Activated CD8-positive, alpha-beta memory T cell treated with anti-CD3 and anti-CD28 coated beads for 48 hours (primary cell): ENCODE measurements at places on chromosomes 12 and 14.
A peak's percentile ranks its signal among the peaks of the same experiment; 100 is the strongest.

GRCh38 chr14:89164168-89165073, 252.6 kb downstream of the FOXN3 start:
- DNase-seq = no peak

- no peak for DNase-seq
These were observed 3.6 kb upstream of the KRT72 start for GRCh38 chr12:52604859-52605258.

- peak; percentile 40 for DNase-seq
These were observed 4.1 kb upstream of the IGF1 start for GRCh38 chr12:102484428-102484958.

DNA sequence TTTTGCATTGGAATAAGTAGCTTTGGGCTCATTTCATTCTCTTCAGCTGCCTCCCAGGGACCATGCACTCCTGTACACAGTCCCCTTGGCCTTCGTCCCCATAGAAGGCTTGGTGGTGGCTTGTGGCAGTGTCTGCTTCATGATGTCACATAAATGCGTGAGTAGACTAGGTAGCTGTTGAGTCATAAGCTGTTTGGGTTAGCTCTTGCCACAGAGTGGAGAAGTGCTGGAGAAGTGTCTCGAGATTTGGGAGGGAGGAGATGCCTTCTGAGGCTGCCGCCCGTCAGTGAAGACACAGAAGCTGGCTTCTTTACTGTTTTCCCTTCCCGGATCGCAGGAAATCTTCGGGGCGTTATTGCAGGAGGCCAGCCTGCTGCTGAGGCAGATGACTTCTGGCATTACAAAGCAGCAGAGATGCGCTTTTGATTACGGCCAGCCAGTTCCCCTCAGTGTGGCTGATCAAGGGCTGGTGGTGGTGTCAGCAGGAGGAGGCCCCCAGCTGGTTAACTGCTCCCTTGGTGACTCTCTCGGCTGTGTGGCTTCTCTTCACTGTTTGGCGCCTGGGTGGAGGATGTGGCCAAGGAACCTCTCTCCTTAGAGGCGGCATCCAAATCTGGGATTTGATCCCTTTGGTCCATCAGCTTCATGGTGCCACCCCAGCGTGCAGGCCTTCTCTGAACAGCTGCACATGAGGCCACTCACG, 67.6 kb downstream of the AACS start:
- DNase-seq = no peak

DNA sequence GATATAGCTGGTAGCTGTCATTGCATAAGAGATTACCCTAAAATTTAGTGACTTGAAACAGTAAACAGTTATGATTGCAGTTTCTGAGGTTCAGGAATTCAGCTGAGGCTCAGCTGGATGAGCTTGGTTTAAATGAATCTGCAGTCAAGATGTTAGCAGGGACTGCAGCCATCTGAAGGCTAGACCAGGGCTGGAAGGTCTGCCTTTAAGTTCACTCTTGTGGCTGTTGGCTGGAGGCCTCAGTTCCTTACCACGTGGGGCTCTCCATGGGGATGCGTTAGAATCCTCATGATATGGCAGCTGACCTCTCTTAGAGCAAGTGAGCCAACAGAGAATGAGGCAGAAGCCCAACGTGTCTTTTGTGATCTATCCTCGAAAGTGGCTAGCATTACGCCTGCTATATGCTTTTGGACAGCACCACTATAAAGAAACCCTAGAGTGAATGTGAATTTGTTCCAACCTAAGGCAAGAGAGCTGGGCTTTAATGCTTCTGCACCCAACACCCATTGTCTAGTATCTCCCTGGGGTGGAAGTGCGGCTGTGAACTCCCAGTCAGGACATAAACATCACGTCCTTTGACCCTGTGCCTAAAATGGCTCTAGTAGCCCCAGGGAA, 26.0 kb downstream of the HSPB8 start:
- DNase-seq = no peak

- no peak for DNase-seq
These were observed 1036.6 kb downstream of the TRHDE start for GRCh38 chr12:73308747-73309146.

DNA sequence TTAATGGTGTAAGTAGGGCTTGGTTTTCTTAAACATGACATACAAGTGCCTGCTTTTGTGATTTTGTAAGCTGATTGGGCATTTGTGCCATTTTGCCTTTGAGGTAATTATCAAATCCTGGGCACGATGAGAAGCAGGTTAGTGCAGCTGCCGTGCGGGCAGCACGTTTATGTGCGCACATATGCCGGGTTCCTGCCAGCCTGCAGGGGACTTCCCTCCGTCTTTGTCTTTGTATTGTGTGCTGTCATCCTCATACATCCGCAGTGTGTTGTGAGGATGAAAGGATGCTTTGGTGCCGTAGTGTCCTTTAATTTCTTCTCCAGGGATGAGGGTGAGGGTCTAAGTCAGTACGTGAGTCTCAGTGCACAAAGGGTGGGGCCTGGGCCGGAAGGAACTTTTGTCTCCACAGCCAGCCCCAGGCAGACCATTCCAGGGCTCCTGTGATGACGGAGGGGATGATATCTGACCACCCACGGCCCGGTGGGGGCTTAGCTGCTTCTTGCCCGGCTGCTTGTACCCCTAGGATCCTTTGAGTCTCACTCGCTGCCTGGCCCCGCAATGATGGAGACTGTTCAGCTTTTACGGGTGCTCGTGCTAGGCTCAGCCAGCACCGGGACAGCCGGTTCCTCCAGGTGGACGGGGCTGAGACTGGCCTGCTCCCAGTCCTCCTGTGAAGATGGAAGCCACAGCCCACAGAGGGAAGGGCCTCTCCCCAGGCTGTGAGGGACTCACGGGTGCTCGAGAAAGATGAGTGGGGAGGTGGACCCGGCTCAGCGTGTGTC, 54.6 kb downstream of the ADGRD1 start:
- no peak for DNase-seq

DNA sequence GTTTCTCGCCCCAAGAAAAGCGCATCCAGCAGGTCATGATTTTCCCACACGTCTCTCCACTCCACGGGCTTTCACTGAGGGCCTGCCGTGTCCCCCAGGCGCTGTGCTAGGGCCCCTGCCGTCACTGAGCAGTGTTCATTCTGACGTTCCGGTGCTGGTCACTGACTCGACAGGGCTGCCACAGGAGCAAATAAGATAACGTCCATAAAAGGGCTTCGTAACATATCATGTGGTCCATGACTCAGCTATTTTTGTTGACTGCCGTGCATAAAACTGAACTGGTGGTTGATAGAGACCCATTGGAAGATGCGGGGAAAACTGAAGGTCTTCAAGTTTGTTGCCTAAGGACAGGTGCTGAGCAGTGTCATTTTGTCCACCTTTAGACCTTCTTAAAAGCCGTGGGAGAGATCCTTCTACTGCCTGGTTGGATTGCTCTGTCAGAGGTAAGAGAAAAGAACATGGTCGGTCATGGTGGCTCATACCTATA, 46.3 kb downstream of the ADGRD1 start:
- no peak for DNase-seq

GRCh38 chr14:56844406-56845002, 34.2 kb upstream of the OTX2 start:
- DNase-seq = no peak

- DNase-seq = no peak
These were observed 83.5 kb upstream of the COCH start for GRCh38 chr14:30790827-30791226.

DNA sequence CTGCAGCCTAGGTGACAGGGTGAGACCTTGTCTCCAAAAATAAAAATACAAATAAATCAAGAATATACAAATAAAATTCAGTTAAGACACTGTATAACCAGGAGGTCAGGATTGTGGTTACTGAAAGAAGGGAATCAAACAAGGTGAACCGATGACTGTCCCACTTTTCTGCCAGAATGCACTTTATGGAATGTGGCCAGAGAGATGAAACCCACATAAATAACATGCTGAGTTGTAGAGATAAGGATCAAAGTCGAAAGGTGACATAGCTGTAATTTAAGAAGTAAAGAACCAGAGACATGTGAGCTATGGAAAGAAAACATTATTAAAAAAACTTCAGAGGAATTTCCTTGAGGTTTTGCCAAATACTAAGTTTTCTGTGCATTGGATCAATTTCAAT, 1098.2 kb upstream of the USP15 start:
- no peak for DNase-seq

GRCh38 chr12:93536766-93537488, 35.5 kb upstream of the SOCS2 start:
- no peak for DNase-seq

GRCh38 chr12:9796971-9797370, 30.3 kb upstream of the KLRF1 start:
- DNase-seq = no peak

GRCh38 chr14:44896275-44897040, 65.3 kb downstream of the KLHL28 start:
- DNase-seq = no peak

DNA sequence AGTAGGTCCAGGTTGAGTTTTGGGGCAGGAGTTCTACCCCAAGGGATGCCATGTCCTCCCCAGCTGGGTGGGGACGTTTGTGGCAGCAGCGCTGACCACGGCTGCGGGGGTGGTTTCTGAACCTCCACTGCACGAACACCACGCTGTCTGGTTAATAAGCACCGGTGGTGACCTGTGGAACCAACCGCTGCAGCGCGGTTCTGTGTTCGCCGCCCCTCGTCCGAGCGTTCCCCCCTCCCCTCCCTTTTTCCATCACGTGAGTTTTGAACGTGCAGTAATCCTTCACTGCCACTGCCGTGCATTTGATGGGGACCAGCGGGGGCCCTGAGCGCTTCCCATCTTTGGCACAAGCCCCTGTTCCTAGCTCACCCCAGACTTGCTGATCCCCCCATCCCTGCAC, 6.4 kb upstream of the ADSS1 start:
- no peak for DNase-seq

GRCh38 chr12:31737763-31738162, 8.9 kb upstream of the AMN1 start:
- DNase-seq = no peak

DNA sequence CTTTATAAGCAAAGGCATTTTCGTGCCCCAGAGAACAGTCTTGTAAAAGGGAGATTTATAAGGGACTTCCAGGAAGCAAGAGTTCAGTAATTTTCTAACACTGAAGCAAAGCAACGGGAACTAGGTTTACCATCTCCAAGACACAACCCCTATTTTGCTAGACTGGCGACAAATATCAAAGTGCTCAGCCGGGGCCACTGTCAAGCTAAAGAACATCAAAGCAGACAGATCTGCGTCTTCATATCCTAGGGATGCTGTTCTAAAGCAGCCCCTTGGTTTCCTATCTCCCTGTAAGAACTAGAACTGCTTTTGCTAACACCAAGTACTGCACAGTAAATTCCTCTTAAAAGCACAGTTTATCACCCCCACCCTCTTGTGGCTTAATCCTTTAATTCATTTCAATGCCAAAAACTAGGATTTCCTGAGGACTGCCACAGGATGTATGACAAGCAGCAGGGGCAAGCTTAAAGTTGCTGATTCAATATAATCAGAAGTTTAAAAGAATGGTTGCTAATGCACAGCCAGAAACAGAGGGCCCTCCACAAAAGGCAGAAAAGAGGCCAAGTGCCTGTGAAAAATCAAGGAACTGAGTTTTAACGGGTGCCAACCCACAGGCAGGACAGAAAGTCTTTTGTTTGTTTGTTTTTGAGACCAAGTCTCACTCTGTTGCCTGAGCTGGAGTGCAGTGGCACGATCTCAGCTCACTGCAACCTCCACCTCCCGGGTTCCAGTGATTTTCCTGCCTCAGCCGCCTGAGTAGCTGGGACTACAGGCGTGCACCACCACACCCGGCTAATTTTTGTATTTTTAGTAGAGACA, 44.0 kb upstream of the ISM2 start:
- no peak for DNase-seq

GRCh38 chr12:57614178-57614947, 3.1 kb downstream of the ARHGEF25 start:
- DNase-seq = no peak

- DNase-seq = no peak
These were observed 515.9 kb upstream of the TBX3 start for GRCh38 chr12:115199831-115200230.

GRCh38 chr14:50624447-50624846, 43.7 kb downstream of the SAV1 start:
- no peak for DNase-seq

GRCh38 chr12:58359084-58359483, 417.7 kb downstream of the ATP23 start:
- no peak for DNase-seq

DNA sequence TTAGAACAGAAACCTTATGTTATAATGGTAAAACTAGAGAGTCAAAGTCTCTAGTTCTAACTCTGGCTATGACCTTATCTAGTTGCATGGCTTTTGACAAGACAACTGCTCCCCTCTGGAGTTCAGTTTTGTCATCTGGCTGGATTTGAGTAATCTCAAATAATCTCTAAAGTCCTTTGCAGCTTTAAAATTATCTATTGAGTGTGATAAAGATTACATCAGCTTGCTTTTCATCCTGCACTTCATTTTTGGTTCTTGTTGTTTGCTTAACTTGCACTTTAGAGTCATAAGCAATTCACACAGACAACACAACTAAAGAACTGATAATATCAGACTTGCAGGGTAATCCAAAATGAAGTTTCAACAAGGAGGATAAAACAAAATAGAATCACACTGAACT, 2.3 kb downstream of the AKAP5 start:
- DNase-seq = no peak

DNA sequence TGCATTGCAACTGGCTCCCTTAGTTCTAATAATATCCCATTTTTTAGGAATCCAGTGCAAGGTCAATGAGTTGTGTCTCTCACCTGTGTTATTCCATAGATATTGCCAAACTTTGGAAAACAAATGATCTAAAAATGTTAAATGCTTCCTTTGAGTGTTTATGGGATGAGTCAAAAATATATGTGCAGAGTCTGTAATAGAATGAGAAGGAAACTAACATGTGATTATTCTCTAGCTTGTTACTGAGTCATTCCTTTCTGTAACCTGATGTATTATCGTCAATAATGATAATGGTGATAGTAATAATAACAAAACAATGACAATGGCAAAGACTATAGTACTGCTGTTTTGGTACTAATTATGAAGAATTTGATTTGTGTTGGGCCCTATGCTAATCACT, 11.5 kb downstream of the ACSS3 start:
- DNase-seq = no peak

GRCh38 chr14:100712490-100712889, 14.2 kb upstream of the DLK1 start:
- no peak for DNase-seq

DNA sequence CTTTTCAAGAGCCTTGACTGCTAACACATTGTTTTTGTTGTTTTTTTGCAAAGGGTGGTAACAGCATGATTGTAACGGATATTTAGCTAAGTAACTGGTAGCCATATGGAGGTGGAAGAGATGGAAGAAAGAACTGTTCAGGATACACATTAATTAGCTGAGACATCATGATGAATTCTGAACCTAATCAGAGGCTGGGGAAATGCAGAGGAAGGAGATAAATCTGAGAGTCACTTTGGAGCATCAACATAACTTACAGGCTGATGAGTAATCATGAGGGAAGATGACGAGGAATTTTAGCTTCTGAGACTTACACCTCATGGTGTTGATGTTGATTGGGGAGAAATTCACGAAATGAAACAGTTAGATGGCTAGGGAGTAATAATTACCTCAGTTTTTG, 62.3 kb downstream of the NIN start:
- no peak for DNase-seq
